ENCODE measurements at places on chromosomes 5 and 9. TPM values are rescaled to one million over a fixed set of nuclear protein-coding genes. Genes with fewer than 3 reads are reported as not detected.

DNA sequence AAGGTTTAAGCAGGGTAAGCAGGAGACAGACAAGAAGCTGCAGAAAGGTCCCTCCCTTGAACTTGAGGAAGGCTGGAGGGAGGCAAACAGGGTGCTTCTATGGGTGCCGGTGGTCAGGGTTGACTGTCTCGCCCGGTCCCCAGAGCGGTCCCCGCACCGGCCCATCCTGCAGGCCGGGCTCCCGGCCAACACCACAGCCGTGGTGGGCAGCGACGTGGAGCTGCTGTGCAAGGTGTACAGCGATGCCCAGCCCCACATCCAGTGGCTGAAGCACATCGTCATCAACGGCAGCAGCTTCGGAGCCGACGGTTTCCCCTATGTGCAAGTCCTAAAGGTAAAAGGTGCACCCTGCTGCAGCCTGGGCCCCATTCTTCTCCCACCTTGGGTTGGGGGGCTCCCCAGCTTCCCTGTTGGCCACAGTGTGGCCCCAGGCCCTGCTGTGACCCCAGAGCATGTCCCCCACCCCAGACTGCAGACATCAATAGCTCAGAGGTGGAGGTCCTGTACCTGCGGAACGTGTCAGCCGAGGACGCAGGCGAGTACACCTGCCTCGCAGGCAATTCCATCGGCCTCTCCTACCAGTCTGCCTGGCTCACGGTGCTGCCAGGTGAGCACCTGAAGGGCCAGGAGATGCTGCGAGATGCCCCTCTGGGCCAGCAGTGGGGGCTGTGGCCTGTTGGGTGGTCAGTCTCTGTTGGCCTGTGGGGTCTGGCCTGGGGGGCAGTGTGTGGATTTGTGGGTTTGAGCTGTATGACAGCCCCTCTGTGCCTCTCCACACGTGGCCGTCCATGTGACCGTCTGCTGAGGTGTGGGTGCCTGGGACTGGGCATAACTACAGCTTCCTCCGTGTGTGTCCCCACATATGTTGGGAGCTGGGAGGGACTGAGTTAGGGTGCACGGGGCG is 5.7 kb downstream of the FGFR4 start:
- peaks cover 41% of the 10 kb centered on the region for H3K4me1 ChIP-seq
- no peak for DNase-seq
- no peak overlapping the region for H3K4me3 ChIP-seq
- no peaks in the 10 kb centered on the region for H3K36me3 ChIP-seq
- no peaks in the 10 kb centered on the region for H3K27me3 ChIP-seq

DNA sequence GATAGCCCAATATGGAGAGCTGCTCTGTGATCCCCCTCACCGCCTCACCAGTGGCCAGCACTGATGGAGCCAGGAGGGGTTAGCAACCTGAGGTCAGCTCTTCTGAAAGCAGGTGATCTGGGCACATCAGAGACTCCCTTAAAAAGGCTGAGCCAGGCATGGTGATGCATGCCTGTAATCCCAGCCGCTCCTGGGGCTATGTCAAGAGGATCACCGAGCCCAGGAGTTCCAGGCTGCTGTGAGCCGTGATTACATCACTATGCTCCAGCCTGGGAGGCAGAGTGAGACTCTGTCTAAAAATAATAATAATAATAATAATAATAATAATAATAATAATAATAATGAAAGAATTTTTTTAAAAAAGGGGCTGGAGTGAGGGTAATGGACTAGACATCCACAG is 66.6 kb upstream of the HRH2 start:
- H3K4me1 ChIP-seq = no peaks in the 10 kb centered on the region
- H3K4me3 ChIP-seq = no peak overlapping the region
- H3K27ac ChIP-seq = no peak overlapping the region
- DNase-seq = no peak

DNA sequence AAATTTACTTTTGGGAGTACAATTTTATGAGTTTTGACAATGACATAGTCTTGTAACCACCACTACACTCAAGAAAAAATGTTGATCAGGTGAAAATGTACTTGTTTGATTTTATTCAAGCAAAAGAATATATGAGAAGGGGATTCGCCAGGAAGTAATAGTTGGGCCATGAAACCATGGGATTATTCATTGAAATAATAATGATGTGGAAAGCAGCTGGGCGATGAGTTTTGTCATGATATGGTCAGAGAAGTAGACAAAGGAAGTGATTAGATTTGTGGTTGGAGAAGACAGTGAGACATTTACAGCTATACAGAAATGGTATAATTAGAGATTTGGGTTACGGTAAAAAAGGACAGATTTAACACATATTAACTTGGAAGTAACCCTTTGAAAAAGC is 11.2 kb downstream of the HMGCR start:
- H3K36me3 ChIP-seq = peaks cover 59% of the 10 kb centered on the region
- no peaks in the 10 kb centered on the region for H3K27me3 ChIP-seq
- H3K4me1 ChIP-seq = no peaks in the 10 kb centered on the region
- H3K4me3 ChIP-seq = no peak overlapping the region

The SAXO1 gene
- not detected for total RNA-seq

The SLC1A1 gene
- total RNA-seq = 8.3 TPM

All from endothelial cell of umbilical vein (primary cell).